ENCODE measurements at places on chromosomes 3 and 15. TPM values are rescaled to one million over a fixed set of nuclear protein-coding genes. Genes with fewer than 3 reads are reported as not detected.

CEP19 gene
- polyA plus RNA-seq: 3.5 TPM

LARP6 gene
- polyA plus RNA-seq: not detected

ISL2 gene
- 16.7 TPM for polyA plus RNA-seq

PP2D1 gene
- polyA plus RNA-seq: not detected

NPHP3 gene
- polyA plus RNA-seq: 7.6 TPM

GHSR gene
- not detected for polyA plus RNA-seq

PDZRN3 gene
- not detected for polyA plus RNA-seq

MTMR10 gene
- polyA plus RNA-seq: 3.5 TPM

AMT gene
- polyA plus RNA-seq: 2.1 TPM

APOD gene
- polyA plus RNA-seq: not detected

SKIL gene
- 5.5 TPM for polyA plus RNA-seq

SSR3 gene
- 214 TPM for polyA plus RNA-seq

GASK1A gene
- not detected for polyA plus RNA-seq

CCDC66 gene
- 22.2 TPM for polyA plus RNA-seq

TMEM212 gene
- not detected for polyA plus RNA-seq

CD200 gene
- not detected for polyA plus RNA-seq

IL17RD gene
- polyA plus RNA-seq: not detected

TIGIT gene
- not detected for polyA plus RNA-seq
